CD4-positive, CD25-positive, alpha-beta regulatory T cell (primary cell): ENCODE measurements at places on chromosomes 3 and 15.

DNA sequence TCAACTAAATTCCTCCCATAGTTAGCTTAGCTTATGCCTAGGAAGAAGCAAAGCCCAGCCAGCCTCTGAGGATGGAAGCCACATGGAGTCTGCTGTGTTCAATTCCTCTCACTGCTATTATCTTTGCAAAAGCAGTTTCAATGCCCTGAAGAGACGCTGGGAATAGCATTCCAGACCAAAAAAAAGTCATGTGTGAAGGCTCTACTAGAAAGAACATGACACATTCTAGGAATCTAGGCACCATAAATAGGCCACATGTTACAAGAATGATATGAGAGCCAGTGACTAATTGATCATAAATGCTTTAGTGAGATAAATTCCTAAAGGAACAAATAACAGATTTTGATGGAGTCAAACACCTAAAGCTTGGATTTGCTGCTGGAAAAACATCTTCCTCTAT is 800.8 kb downstream of the TUSC7 start:
- no peak for DNase-seq

DNA sequence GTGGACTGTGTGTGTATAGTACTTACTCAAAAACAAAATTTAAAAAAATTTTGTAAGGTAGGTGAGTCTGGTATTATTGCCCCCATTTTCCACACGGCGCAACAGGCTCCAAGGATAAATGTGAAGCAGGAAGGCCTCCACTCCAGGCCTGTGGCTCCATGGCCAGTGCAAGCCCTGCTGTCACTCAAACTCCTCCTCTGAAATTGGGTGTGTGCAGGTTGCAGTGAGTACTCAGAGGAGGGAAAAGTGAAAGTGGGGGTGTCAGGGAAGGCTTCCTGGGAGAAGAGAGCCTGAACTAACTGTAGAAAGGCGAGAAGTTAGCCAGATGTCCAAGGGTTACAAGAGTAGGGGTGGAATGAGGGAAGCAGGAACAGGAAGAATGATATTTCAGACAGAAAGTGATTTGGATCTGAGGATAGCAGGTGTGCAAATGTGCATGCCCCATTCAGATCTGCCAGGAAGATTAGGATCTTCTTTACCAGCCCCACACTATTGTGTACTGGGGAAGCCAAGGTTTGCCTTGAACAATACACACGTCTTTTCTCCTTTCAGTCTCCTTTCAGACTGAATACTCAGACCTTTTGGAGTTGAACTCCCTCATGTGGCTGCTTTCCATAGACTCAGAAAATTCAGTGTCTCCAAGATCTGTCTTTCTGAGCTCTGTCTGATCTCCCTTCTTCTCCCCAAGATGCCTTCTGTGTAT is 48.7 kb upstream of the RYK start:
- no peak for DNase-seq

DNA sequence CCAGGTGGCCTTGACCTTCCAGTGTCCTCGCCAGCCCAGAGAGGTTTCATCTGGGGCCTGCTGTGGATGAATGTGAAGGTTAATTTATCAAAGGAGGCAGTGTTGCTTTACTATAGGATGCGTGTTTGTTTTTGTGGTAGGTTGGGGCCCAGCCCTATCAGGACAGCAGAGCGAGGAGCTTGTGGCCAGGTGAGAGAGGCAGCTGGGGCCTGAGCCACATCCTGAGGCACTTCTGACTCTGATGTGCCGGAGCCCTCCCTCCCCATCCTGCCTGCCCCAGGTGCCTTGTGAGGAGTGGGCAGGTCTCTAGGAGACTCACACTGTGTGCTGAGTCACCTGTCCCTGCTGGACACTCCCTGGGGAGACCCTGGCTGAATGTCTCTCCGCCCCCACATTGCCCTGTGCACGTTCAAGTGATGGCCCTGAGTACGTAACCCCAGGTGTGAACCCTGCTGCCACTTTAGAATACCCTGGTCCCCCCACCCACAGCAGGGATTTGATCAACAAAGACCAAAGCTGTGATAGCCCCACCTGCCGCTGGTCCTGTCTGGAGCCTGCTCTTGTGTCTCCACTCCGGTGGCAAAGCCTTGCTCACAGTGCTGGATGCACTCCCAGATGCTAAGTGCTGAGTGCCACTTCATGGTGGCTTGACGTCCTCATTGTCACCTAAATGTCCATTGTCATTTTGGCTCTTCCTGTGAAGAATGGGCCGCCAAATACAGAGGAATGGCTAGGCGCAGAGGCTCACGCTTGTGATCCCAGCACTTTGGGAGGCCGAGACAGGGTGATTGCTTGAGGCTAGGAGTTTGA is 16.0 kb downstream of the FBLN2 start:
- DNase-seq, result no peak

DNA sequence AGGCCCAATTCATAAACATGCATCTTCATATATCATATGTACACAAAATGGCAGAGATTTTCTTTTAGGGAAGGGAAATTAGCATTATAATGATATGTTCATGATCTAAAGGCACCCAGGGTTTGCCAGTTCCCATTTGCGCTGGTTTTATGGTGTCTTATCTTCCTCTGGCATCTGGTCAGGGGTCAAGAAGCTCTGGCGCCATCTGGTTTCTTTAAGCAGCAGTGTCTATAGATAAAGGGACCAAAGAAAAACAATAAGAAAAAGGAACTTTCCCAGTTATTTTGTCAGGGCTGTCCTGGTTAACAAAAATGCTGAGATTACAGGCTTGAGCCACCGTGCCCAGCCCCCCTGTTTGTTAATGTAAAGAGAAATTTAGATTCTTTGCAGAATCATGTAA is 3.3 kb upstream of the DCP1A start:
- no peak for DNase-seq

GRCh38 chr3:152318512-152318911 is 49.8 kb downstream of the MBNL1 start:
- DNase-seq, result no peak

GRCh38 chr3:98232489-98232888 is 31.6 kb upstream of the OR5H6 start:
- DNase-seq, result no peak

- no peak for DNase-seq
These were observed 36.4 kb upstream of the ABHD2 start for GRCh38 chr15:89051875-89052274.

DNA sequence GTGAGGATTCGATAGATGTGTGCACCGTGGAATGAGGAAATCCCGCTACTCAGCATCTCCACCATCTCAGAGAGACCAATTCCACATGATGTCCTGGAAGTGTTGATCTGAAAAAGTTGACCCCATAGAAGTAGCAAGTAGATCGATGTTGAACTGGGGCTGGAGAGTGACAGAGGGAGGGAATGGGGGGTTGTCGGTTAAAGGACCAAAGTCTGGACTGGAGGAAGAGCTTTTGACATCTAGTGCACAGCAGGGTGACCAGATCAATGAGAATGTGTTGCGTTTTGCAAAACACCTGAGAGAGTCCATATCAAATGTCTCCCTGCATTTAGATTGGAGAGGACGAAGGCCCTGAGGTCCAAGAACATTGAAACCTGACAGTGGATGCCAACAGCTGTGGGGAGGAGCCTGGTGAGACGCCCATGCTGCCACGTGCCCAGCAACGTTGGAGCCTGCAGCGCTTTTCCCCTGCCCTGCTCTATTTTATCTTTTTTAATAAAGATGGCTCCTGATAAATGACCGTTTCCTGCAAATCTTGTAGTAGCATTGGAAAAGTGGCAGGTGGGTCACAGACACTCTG is 30.1 kb upstream of the RPL32 start:
- no peak for DNase-seq

DNA sequence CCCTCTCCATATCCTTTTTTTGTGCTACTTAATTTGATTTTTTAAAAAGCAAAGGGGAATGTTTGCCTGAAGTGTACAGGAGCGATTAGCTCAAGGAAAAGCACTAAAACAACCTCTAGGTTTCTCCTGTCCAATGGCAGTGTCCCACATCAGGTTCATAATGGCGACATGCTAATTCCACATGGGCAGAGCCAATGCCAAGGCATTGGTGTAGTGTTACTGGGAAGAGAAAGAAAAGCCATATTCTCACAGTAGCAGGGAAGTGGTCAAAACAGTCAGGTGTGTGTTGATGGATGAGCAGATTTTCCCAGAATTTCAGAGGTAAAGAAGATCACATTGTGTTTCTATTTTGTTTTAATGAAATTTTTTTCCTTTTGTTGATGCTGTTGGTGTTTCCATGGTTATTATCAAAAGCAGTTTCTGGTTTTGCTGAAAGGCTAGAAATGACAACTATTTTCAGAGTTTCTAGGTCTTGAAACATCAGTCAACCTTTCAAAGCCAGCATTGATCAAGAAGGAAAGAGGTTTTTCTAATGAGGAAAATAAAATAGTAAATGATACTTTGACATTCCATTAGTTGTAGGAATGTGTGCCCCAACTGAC is 65.2 kb downstream of the FNDC3B start:
- no peak for DNase-seq

- peak; percentile 92 for DNase-seq
These were observed 3.5 kb upstream of the ISG20 start for GRCh38 chr15:88635318-88635717.

- DNase-seq, result no peak
These were observed 125.0 kb downstream of the CHSY1 start for GRCh38 chr15:101126618-101127505.

DNA sequence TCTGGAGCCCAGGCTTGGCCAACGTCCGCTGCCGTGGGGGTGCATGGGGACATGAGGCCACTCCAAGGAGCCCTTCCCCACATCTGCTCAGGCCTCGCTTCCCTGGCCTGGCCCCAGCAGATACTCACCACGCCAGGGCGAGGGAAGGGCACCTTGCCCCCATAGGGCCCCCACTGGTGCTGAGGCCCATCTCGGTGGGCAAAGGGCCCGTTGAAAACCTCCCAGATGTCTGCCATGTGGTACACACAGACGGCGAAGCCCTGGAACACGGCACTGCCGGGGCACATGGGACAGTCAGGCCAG is 4.7 kb downstream of the SEMA3G start:
- DNase-seq, result no peak

DNA sequence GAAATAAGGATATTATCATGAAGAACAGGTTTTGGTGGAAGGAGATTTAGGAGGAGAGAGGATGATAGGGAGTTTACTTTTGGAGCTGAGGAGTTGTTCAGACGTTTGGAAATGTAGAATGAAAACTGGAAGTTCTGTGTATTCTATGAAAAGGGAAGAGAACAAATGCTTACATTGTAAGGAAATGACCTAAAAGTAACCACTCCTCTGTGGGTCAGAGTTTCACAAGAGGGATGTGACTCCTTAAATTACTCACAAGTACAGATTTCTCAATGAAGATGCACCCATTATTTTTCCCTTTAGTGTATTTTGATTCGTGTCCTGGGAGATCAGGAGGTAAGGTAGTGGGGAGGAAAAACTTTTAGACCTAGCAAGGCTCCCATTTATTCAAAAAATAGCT is 4.0 kb downstream of the RNF13 start:
- DNase-seq, result no peak

DNA sequence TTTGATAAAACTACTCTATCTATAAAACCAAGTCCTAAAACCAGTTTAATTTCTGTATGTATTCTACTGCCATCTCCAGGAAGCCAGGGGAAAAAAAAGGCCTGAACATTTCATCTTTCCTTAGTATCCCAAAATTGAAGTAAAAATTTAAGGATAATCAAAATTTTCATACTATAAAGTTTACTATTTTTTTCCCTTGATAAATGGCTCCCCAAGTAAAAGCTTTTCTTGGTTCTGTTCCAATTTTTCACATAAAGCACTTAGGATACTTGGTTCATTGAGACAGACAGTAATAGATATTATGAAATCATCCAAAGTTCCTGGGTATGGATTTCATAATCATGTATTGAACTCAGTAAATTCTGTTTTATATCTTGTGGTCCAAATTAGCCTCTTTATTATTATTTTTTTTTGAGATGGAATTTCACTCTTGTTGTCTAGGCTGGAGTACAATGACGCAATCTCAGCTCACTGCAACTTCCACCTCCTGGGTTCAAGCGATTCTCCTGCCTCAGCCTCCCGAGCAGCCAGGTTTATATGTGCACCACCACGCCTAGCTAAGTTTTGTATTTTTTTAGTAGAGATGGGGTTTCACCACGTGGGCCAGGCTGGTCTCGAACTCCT is 34.5 kb downstream of the ICE2 start:
- no peak for DNase-seq

GRCh38 chr3:156818273-156818651 is 7.9 kb upstream of the LEKR1 start:
- no peak for DNase-seq

- DNase-seq, result no peak
These were observed 71.9 kb upstream of the MBNL1 start for GRCh38 chr3:152196782-152197181.

DNA sequence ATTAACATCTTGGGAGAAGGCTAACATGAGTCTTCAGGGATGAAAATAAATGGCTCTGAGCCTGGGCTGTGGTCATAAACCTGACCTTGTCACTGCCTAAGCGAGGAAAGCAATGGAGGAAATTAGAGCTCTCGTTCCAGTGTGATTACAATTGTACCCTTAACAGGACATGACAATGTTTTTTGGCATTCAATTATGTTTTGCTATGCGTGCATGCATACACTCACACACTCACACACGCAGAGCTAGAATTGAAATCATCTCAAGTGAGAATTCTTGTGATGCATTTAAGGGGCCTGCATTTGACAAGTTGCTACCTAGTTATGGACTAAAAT is 24.1 kb downstream of the ZNF80 start:
- no peak for DNase-seq

DNA sequence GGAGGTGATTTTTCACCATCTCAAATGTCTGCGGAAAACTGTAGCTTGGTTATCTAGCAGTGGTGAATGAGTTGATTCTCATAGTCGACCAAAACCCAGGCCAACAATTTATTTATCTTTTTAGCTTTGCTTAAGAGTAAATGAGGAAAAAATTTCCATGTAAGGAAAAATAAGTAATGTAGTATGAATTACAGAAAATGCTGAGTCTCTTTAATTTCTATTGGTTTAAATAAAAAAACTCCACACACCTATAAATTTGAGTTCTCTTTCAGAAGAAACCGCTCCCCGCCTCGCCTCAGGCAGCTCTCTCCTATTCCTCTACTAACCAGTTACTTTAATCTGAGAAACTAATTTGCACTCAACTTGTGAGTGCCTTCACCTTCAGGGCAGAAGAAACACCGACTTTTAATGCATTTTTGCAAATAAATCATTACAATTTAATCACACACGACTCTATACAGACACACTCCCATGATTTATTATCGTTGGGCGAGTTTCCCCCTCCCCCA is 540 bp upstream of the RSRC1 start:
- no peak for DNase-seq

GRCh38 chr15:23823508-23823907 is 136.4 kb upstream of the NDN start:
- no peak for DNase-seq

GRCh38 chr15:100448481-100448880 is 80.3 kb downstream of the CERS3 start:
- no peak for DNase-seq
